Activated CD8-positive, alpha-beta memory T cell treated with anti-CD3 and anti-CD28 coated beads, Interleukin-2, amount 10 ng/mL, durations not matched to agents 7 days and 5 days (primary cell): ENCODE measurements at places on chromosomes 5 and 9. TPM values are rescaled to one million over a fixed set of nuclear protein-coding genes. Genes with fewer than 3 reads are reported as not detected.

The TAF11L5 gene
- total RNA-seq: not detected

DNA sequence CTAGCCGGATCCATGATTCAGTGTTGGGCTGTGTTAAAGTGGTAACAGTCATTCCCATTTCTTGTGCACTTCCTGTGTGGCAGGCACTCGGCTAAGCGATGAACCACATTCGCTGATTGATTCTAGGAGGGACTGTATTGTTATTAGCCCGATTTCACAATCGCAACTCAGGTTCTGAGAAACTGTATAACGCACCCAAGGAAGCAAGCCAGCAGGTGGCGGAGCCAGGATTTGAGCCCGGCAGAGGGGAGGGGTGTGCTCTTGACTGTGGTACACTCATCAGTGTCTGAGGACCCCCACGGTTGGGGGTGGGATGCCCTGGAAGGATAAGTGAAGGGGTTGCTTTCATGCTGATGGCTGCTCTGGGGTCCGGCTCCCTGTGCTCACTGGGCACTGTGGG is 34.7 kb downstream of the LRSAM1 start:
- H3K4me1 ChIP-seq: no peaks in the 10 kb centered on the region
- H3K4me3 ChIP-seq: no peak overlapping the region
- no peaks in the 10 kb centered on the region for H3K27me3 ChIP-seq

DNA sequence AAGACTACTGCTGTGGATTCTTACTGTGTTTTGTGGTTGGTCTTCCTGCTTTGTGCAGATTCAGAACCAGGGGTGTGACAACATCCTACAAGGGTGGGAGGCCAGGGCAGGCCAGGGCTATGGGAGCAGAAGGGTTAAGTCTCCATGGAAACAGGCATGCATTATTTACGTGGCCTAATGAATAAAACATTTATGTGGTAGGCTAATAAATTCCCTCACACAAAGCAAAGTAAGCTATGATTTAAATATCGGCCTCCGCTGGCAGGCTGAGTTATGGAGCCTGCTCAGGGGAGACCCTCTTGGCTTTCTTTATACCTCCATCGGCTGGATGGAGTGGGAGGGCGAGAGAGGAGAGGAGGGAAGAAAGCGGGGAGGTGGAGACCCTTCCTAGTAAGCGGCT is 230.3 kb upstream of the MVB12B start:
- no peaks in the 10 kb centered on the region for H3K4me1 ChIP-seq

- DNase-seq: no peak
- H3K36me3 ChIP-seq: no peaks in the 10 kb centered on the region
Measured at GRCh38 chr5:64682608-64683007, 7.7 kb upstream of the SHISAL2B start.

- no peaks in the 10 kb centered on the region for H3K4me1 ChIP-seq
- H3K36me3 ChIP-seq: peaks cover 9% of the 10 kb centered on the region
- no peak overlapping the region for H3K4me3 ChIP-seq
- DNase-seq: no peak
- H3K27ac ChIP-seq: no peak overlapping the region
Measured at GRCh38 chr9:15253786-15254185, 53.2 kb downstream of the TTC39B start.

DNA sequence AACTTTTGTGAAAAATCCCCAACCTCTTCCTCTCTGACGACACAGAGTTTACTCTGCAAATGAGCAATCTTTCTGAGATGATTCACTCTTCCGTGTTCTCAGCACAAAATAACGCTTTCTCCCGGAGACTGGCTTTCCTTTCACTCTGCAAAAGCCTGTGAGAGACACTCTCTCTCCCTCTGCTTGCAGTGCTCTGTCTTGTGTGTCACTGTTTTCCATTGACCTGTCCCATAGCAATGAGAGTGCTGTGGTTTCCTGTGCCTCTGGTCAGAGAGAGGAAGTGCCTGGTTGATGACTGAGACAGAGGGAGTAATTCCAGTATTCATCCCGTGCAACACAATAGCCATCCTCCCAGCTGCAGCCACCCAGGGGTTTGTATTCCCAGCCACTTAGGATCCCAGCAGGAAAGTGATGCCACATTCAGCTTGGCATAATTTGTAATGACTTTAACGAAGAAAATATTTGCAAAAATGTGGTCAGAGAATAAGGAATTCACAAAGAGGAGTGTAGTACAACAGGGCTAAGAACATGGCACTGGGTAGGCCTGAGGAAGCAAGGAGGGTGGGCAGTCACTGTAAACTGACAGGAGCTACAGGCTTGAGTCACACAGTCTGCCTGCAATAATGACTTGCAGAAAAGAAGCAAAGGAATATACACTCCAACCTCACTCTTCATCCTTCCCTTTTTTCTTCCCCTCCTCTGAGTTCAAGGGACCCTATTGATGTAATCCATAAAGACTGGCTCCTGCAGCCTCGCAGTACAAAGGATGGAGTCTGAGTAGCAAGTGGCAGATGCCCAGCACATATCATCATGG is 463.5 kb upstream of the RGMB start:
- DNase-seq: peak; percentile 46
- H3K4me3 ChIP-seq: no peak overlapping the region
- peak overlapping the region; percentile 7 for H3K27ac ChIP-seq
- H3K27me3 ChIP-seq: no peaks in the 10 kb centered on the region
- no peaks in the 10 kb centered on the region for H3K36me3 ChIP-seq

- H3K4me1 ChIP-seq: peaks cover 50% of the 10 kb centered on the region
- peak overlapping the region; percentile 83 for H3K4me3 ChIP-seq
- no peaks in the 10 kb centered on the region for H3K27me3 ChIP-seq
- peak overlapping the region; percentile 92 for H3K27ac ChIP-seq
Measured at GRCh38 chr5:131268758-131269370, 5.0 kb downstream of the CDC42SE2 start.

DNA sequence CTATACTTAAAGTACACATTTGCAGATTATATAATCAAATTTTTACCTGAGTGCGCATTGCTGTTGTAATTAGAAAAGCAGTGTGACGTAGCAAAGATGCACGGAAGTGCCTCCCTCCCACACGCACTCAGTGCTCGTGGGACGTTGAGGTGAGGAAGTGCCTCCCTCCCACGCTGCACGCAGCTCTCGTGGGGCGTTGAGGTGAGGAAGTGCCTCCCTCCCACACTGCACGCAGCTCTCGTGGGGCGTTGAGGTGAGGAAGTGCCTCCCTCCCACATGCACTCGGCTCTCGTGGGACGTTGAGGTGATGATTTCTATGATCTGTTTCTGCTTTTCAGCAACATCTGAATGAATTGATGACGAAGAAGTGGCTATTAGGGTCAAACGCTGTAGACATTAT is 21.0 kb downstream of the EXOC3 start:
- DNase-seq: peak; percentile 71
- peak overlapping the region; percentile 58 for H3K27ac ChIP-seq
- peaks cover 45% of the 10 kb centered on the region for H3K36me3 ChIP-seq
- no peak overlapping the region for H3K4me3 ChIP-seq
- H3K4me1 ChIP-seq: peaks cover 41% of the 10 kb centered on the region

DNA sequence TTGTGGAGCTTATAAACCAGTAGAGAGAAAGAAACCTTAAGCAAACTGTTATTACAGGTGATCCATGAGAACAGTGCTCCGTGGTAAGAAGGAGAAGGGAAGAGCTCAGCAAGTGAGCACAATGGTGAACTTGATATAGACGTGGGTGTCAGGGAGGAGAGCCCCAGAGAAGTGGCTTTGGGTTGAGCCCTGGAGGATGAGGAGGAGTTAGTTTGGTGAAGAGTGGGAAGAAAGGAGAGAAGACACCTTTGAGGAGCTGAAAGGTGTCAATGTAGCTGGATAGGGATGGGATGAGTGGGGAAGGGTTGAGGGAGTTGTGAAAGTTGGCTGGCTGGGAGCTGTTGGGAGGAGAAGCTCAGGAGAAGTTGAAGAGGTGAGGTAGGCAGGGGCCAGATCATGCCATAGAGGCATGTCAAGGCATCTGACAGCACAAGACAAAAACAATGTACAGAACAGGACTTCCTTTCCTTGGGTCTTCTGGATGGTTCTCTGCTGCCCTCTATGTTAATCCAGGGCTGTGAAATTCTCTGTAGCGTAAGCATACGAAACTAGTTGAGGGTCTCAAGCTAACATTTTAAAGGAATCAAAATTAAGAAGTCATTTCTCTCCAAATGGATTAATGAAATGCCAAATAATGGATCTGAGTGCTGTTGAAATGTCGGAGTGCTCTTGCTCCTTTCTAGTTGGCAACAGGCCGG is 501.9 kb downstream of the KDM4C start:
- H3K4me1 ChIP-seq: no peaks in the 10 kb centered on the region
- H3K36me3 ChIP-seq: no peaks in the 10 kb centered on the region
- no peak overlapping the region for H3K4me3 ChIP-seq
- H3K27me3 ChIP-seq: peaks cover 60% of the 10 kb centered on the region

The PCDHGB3 gene
- total RNA-seq: 0.41 TPM

- DNase-seq: no peak
- no peak overlapping the region for H3K27ac ChIP-seq
- H3K4me3 ChIP-seq: no peak overlapping the region
- peaks cover 26% of the 10 kb centered on the region for H3K27me3 ChIP-seq
- H3K4me1 ChIP-seq: no peaks in the 10 kb centered on the region
- no peaks in the 10 kb centered on the region for H3K36me3 ChIP-seq
Measured at GRCh38 chr5:170426149-170426767, 37.1 kb upstream of the KCNMB1 start.

DNA sequence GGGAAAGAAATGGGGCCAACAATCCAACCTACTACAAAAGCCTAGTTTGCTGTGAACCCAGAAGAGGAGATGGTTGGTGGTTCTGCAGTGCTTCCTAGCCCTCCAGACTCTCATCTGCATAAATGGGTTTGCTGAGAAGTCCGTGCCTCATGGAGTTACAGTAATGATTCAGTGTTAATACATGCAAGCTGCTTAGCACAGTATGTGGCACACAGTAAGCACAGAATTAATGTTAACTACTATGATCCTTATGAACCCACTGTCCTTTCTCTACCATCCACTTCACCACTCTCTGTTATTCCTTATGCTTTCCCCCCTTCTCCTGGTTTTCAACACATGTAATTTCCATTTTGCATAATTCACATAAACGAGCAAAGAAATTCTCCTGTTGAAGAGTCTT is 100.0 kb downstream of the ACTBL2 start:
- H3K4me1 ChIP-seq: peaks cover 1% of the 10 kb centered on the region
- H3K27me3 ChIP-seq: no peaks in the 10 kb centered on the region
- H3K4me3 ChIP-seq: no peak overlapping the region
- no peaks in the 10 kb centered on the region for H3K36me3 ChIP-seq
- DNase-seq: no peak
- no peak overlapping the region for H3K27ac ChIP-seq

The IGIP gene
- 3.4 TPM for total RNA-seq

DNA sequence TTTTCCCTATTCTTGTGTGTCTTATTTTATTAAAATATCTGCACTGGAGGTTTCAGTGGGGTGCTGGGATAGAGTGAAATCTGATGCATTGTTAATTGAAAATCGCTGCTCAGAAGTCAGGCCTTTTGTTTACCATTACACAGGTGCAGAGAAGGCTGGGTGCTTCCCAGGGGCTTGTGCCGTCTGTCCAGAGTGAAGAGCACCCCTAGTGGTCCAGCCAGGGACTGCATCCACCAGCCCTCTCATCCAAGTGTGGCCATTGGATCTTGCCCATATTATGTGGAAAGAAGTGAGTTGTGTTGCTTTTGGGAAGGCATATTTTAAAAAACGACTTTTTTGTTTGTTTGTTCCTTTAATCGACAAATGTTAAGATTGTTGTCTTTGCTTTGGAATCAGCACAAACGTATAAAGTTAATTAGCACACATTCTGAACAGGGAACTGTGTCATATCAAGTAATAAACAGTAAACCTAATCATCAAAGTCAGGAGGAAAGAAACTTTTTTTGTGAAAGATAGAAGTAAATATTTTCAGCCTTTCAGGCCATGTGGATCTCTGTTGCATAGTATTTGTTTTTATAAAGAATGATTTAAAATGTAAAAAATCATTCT is 315.6 kb downstream of the MTRR start:
- no peak overlapping the region for H3K4me3 ChIP-seq
- H3K27ac ChIP-seq: no peak overlapping the region
- no peak for DNase-seq
- H3K27me3 ChIP-seq: no peaks in the 10 kb centered on the region
- no peaks in the 10 kb centered on the region for H3K4me1 ChIP-seq

GRCh38 chr5:137615171-137615775 is 116.1 kb upstream of the SPOCK1 start:
- peaks cover 8% of the 10 kb centered on the region for H3K27me3 ChIP-seq
- no peaks in the 10 kb centered on the region for H3K4me1 ChIP-seq
- no peaks in the 10 kb centered on the region for H3K36me3 ChIP-seq
- DNase-seq: no peak
- no peak overlapping the region for H3K27ac ChIP-seq

GRCh38 chr5:146529984-146530383 is 14.0 kb upstream of the GPR151 start:
- H3K36me3 ChIP-seq: no peaks in the 10 kb centered on the region
- H3K27ac ChIP-seq: no peak overlapping the region
- peaks cover 14% of the 10 kb centered on the region for H3K4me1 ChIP-seq
- no peak overlapping the region for H3K4me3 ChIP-seq
- DNase-seq: peak; percentile 49

DNA sequence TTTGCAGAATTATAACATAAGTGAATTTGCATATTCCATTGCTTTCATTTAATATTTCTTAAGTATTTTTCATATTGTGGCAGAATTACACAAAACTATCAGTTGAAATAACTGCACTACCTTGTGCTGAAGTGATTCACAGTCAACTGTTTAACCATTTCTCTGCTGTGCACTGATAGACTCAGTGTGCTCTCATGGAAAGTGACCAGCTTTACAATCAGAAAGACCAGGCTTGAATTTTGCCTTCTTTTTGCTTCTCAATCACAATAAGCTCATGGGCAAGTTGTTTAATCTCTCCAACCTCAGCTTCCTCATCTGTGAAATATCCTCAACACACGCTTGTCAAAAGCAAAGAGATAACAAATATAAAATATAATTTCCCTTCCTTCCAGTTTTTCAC is 18.3 kb downstream of the CDK5RAP2 start:
- no peaks in the 10 kb centered on the region for H3K4me1 ChIP-seq
- no peak overlapping the region for H3K27ac ChIP-seq
- H3K4me3 ChIP-seq: no peak overlapping the region
- H3K36me3 ChIP-seq: peaks cover 39% of the 10 kb centered on the region
- H3K27me3 ChIP-seq: no peaks in the 10 kb centered on the region

DNA sequence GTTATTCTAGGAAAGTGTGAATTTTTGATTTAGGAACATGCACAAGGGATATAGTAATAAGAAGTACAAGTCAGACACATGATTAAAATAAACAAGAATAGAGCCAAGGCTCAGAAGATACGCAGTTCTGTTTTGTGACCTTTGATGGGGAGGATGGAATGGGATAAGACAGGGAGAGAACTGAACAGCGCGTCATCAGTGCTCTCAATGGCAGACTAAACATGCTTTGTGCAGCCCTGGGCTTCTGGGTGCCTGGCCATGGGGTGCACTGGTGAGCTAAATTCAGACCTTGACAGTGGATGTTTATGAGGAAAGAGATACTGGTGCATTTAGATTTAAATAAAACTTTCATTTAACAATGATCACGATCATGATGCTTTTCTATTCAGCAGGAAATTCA is 309.7 kb downstream of the ARHGEF28 start:
- H3K4me3 ChIP-seq: no peak overlapping the region
- H3K36me3 ChIP-seq: no peaks in the 10 kb centered on the region
- no peaks in the 10 kb centered on the region for H3K4me1 ChIP-seq
- DNase-seq: no peak
